ENCODE measurements at places on chromosomes 12 and 14.

DNA sequence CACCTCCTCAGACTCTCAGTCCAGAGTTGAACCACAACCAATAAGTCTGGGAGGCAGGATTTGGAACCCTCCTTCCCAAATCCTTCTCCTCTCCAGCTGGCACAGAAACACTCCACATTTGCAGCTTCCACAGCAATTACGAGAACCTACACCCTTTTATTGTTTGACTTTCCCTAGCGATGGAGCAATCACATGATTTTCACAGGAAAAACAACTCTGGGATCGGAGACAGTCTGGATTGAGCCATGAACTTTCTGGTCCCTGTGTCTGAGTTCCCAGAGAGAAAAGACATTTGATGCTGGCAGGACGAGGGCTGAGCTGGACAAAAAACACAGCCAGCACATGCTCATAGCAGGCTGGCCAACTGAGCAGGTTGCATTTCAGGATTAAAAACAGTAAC, 49.0 kb upstream of the STON2 start:
- DNase-seq: no peak

- DNase-seq: no peak
Observed at GRCh38 chr12:65885716-65886115, 61.4 kb downstream of the HMGA2 start.

GRCh38 chr12:106645074-106645421, 62.2 kb downstream of the RFX4 start:
- DNase-seq: no peak

GRCh38 chr12:26941215-26941594, 2.9 kb downstream of the FGFR1OP2 start:
- DNase-seq: no peak

GRCh38 chr14:65810322-65810721, 397.8 kb downstream of the FUT8 start:
- no peak for DNase-seq

DNA sequence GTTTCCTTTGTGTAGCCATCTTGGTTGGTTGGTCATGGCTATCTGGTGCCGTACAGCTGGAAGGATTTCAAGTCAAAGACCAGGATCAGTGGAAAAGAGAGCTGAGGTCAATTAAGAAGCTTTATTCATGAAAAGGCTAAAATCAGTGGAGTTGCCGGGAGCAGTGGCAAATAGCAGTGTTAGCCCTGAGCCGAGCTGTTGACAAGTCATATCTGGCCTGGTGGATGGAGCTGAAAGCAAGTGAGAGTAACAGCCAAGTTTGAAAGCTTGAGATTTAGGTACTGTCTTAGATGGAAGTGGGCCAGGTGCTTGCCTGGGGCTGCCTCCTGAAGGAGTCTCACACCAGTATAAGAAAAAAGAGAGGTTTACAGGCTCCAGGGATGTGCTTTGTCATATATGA, 9.0 kb downstream of the BATF start:
- no peak for DNase-seq

GRCh38 chr14:75025082-75025481, 22.4 kb downstream of the EIF2B2 start:
- peak; percentile 13 for DNase-seq

DNA sequence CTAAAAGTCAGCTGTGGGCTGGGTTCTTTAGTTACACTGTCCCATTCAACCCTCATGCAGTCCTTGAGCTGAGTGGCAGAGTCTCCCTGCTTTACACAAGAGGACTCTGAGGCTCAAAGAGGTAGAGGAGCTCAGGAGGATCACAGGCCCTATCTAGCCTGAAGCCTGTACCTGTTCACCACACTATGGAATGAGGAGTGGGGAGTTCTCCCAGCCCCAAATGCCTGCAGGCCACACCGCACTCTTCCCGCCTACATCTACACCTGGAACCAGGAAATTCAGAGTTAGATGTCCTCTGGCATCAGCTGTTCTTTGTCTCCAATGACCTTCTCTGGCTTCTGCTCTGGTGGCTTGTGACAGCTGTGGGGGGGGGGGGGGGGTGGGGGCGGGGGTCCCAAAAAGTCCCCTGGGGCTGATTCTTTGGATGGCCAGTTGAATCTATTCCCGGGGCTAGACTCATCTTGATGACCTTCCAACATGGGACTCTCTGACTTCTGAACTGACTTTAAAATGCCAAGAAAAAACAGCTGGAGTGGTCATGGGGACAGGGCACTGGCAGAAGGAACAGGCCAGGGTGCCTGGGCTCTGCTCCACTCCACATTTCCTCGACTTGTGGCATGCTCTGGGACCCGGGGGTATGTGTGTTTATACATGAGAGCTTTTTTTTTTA, 30.6 kb downstream of the RIN3 start:
- DNase-seq: no peak

DNA sequence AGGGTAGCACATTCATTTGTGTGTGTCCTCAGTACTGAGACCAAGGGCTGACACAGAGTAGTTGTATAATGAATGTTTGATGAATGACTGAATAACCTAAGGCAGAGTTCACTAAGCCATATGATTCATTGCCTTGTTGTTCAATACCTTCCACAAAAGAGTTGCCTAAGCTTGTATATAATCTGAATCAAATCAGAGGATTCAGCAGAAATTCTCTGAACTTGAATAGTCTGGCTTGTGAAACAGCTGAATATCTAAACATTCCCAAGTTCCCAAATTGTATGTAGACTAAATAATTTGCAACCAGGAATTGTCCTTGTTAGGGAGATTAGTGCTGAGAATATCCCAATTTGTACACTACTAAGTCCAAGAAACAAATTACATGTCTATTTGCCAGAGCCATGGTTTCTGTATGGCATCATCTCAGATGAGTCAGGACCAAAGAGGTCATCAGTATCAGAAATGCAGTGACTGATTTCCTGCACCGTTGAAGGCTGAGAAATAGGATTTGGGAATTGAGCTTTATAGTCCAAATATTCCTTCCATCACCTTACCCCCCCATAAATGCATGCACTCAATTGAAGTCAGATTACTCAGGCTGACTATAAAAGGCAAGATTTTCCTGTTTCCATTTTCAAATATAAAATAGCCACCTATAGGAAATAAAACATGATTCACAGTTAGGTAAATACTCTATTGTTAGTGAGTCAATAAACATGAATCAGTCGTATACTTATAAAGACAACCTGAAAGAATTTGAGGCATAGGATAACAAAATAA, 168.7 kb downstream of the PHLDA1 start:
- DNase-seq: peak; percentile 33

GRCh38 chr12:93569656-93570551, 2.6 kb upstream of the SOCS2 start:
- DNase-seq: peak; percentile 94

DNA sequence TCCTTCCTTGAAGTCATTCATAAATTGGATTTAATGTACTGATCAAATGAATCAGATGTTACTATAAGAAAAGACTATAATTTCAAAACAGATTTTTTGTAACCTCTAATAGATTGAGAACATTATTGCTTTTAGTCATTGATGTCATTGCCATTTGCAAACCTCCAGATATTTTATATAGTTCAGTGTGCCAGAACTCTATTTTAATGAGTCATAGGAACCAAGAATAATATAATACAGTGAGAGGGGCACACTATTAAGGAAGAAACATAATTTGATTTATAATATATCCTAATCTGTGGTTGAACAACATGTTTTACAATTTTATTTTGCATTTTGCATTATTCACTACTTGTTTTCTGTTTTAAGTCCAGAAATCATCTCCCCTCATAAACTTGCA, 78.0 kb downstream of the LRRC9 start:
- DNase-seq: no peak

DNA sequence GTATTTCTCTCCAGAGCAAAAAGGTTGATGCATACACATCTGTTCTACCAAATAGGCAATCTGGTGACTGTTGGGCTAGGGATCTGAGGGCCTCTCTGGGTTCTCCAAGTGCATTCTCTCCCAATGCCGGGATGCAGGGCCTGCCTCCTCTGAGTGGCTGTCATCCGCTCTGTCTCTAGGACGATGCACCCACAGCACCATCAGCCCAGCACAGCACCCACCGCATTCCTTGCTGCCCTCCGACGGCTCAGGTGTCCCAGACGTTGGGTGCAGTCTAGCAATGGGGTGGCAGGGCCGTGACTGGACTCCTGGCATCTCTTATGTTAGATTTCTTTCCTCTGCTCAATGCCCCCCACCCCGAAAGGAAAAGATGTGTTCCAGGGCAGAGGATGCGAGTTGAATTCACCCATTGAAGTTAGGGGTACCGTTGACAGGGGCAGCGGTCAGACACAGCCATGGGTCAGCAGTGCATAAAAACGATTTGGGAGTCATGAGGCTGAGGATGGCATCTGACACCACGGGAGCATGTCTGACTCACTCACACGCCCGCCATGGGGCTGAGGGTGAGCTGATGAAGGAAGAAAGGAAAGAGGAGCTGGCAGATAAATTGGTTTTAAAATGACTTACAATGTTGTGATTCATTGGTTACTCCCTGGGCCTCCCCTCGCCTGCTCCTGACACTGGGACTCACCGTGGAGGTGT, 93.2 kb upstream of the C14orf180 start:
- DNase-seq: no peak

All from GM03348 (cell line).